Hematopoietic multipotent progenitor cell treated with erythropoietin and hydrocortisone succinate and interleukin-3 and kit ligand, for 17 days (in vitro differentiated cells): ENCODE measurements at places on chromosomes 1 and 21.

DNA sequence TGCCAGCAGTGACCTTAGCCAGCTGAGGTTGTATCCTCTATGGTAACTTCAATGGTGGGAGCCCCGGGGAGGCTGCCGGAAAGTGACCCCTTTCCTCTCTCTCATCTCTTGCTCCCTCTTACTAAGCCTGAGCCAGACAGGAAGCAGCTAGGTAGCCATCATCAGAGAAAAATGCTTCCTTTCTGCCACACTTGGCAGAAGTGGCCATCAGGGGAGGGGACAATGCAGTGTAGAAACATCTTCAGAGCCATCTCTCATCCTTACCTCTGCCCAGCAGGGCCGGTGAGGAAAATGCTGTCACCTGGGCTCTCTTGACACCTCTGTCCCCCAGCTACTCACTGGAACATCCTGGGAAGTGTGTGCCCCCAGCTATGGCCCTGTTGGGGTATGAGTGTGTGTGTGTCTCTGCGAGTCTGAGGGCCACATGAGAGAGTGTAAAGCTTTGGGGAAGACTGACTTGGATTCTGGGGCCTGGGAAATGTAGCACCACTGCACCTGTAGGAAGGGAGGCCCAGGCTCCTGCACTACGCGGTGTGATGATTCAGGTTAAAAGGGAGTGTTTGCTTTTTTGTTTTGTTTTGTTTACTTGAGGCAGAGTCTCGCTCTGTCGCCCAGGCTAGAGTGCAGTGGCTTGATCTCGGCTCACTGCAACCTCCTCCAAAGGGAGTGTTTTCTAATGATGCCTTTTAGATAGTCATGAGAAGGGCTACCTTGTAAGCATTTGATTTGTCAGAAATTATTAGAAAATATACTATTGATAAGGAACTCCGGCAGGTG, 48.7 kb upstream of the CNTN2 start:
- no peak for DNase-seq

DNA sequence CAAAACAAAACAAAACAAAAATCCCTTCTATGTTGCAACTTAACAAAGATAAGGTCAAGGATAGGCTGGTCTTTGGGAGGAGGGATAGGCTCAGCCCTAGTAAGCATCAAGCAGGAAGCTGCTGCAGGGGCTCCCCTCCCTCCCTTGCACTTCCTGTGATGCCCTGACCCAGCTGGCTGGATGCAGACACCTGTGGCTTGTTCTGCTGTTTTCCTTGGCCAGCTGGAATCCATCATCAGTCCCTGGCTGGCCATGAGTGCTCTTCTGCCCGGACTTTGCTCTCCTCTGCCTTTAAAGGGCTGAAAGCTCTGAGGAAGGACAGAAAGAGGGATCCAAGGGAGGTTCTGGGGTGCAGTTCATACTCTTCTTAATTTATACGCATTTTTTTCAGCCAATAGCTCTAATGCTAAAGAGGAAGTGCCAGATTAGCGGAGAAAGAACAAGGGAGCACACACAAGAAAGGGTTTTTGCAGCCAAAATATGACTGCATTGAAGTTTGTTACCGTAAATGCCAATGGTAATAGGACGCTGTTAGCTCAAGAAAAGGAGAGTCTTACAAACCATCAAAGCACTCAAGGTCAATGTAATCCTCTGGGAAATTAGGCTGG, 19.9 kb upstream of the UBE2U start:
- no peak for DNase-seq

GRCh38 chr1:4529446-4530165, 124.8 kb upstream of the AJAP1 start:
- no peak for DNase-seq

DNA sequence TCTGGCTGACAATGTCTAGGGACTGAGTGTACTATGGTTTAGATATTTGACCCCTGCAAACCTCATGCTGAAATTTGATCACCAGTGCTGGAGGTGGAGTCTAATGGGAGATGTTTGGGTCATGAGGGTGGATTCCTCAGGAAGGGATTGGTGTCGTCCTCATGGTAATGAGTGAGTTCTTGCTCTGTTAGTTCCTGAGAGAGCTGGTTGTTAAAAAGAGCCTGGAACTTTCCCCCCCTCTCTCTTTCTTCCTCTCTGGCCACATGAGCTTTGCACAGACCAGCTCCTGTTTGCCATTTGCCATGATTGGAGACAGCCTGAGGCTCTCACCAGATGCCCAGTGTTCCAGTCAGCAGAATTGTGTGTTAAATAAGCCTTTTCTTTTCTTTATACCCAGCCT, 36.6 kb upstream of the CNIH3 start:
- no peak for DNase-seq

GRCh38 chr21:42396799-42397745, 1.2 kb upstream of the TMPRSS3 start:
- no peak for DNase-seq

DNA sequence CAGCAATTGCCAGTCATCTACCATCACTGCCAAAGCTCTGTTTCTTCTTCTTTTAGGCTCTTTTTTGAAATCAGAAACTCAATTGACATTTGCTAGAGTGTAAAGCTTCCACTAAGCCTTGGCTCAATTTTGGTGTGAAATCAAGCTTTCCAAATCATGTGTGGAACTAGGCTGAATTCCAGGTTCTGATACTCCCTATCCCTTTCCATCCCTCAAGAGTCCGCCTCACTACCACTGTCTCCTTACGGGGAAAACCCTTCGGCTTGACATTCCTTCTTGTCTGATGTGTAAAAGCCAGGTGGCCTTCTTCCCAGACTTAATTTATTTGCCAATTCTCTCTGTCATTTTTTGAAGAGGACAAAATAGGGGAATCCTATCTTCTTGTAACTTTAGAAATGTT, 47.2 kb upstream of the PRMT6 start:
- no peak for DNase-seq

DNA sequence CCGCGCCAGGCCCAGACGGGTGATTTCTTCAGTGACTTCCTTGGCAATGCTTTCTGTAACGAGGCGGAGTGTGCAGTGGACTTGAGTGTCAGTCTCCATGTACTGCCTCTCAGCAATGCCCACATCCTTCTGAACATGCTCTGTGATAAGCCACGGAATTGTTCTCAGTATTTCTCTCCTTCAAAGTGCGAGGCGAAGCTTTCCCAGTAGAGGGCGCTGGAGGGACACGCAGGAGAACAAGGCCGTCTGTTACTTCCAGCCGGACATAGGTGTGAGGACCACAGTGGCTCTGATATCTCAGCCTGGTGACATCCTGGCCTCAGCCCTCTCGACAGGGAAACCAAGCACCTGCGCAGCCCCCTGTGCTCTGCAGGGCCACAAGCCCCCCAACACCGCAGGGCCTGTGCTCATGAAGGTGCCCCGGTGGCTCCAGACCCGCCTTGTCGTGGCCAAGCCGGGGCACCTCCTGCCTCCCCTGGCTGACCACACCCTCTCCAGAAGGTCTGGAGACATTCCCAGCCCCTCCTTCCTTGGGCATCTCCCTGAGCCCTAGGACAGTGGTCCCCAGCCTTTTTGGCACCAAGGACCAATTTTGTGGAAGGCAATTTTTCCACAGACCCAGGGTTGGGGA, 46.1 kb upstream of the BACE2 start:
- peak; percentile 47 for DNase-seq

DNA sequence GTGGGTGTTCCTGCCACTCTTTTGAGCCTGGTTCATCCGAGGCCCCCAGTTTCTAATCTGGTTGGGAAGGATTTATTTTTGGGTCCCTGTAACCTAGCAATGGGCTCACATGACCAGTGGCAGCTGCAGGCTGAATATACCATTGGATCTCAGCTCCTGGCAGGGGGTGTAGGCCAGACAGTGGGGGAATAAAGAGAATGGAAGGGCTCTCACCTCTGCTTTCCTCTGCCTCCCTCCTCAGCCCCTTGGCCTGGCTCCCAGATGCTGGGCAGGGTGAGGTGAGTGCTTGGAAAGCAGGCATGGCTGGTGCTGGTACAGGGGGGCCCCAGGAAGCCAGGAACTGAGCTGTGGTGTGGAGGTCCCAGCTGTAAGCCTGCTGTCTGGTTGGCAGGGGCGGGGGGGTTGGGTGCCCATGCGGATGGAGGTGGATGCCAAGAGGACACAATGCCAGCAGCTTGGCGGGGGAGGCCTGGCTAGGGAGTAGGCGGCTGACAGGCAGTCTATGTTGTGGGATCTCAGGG, 3.6 kb upstream of the GPR61 start:
- DNase-seq, result no peak

DNA sequence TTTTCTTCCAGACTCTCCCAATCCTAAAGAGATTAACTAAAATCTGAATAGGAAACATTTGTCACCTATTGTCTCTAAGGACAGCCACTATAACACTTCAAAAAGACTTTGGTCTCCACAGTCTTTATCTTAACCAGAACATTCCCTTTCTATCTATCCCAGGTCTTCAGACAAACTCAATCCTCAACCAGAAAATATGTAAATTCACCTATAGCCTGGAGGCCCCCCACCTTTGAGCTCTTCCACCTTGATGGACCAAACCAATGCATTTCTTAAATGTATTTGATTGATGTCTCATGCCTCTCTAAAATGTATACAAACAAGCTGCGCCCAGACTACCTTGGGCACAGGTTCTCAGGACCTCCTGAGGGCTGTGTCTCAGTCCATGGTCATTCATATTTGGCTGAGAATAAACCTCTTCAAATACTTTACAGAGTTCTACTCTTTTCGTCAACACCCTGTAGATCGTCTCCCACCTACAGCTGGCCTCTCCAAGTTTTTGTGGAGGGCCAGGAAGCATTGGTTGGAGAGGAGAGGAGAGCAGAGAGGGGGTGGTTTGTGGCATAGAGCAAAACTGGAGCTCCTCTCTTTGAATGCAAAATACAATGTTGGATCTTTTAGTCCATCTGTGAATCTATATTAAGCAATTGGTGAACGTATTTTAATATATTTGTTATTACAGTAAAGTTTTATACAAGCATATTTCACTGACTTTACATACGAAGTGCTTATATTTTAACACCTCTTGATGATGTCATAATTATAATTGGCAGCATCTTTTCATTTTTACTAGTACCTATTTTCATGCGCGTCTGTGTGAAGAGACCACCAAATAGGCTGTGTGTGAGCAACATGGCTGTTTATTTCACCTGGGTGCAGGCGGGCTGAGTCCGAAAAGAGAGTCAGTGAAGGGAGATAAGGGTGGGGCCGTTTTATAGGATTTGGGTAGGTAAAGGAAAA, 230.7 kb upstream of the DUSP10 start:
- DNase-seq, result no peak

- DNase-seq, result peak; percentile 69
These were observed 31.6 kb upstream of the NFIA start for GRCh38 chr1:61050541-61051442.

- no peak for DNase-seq
These were observed 25.7 kb upstream of the XPR1 start for GRCh38 chr1:180606155-180606554.

GRCh38 chr1:164644774-164645644, 86.0 kb downstream of the PBX1 start:
- no peak for DNase-seq

GRCh38 chr1:111225717-111226400, 1.7 kb upstream of the CHI3L2 start:
- DNase-seq, result no peak

DNA sequence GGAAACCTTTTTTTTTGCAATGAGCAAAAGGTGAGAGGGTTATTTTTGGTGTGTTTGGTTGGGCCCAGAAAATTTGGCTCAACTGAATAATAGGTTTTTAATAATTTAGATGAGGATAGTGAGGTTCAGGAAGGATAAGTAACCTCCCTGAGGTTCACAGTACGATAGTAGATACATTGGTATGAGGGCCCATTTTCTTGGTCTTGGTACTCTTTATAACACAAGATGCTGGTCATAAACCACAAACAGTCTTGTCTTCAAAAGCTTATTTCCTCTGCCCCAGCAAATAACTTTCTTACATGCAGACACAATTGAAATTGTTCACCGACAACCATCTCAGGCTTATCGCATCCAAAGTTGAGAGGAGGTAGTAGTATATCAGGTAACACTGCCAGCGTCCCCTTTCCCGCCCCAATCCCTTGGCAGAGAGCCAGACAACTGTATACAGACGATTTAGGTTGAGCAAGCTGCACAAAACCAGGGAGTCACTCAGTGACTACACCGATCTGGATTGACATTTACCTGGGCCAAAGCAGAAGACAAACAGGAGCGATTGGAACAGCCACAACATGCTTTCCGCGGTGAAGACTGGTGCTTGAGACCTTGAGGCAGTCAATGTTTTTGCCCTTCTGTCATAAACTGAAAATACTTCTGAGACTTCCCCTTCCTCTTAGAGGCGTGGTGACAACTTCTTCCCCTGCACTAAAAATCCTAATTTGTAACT, at the start of gene SLAMF6:
Gene SLAMF6 (minus strand): TSS at position 634 of the 724 bp plus-strand sequence. CDS start 63 bp downstream, at position 571.
- no peak for DNase-seq

DNA sequence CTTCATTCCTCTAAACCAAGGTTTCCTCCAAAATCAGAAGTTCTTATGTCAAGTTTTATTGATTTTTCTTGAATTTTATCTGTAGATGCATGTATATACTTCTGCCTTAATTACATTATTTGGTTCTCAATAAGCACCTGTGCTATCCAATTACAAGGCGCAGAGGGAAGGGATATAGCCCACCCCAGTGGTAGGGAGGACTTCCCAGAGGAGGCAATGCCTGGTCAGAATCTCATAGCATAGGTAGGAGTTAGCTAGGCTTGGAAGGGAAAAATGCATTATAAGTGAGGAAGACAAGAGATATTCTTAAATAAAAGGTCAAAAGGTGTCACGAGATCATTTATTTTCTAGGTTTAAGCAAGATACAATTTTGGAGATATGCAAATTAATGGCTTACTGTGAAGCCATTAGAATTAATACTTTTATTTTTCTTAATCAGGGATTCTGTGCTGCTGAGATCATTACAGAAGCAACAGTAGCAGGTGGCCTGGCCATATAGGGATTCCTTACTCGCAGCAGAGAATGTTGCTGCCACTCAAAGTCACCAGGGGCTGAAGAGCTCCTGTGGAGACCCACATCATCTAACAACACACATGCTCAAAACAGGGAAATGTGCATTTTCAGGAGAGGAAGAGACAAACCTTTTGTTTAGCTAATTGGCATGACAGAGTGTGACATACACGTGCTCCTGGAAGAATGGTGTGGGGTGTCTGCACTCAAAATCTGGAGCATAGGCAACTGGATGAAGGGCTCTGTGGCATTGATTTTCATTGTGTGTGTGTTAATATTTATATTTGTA, 178.3 kb downstream of the ATG4C start:
- no peak for DNase-seq
